NCI-H1694 (cell line): ENCODE measurements at places on chromosomes 2 and 18.

- DNase-seq, result peak; percentile 95
Measured at GRCh38 chr2:116879650-116880160, 934.8 kb upstream of the DDX18 start.

GRCh38 chr2:177088529-177088928 is 124.1 kb upstream of the HNRNPA3 start:
- DNase-seq, result no peak

GRCh38 chr2:86383844-86384243 is 46.4 kb upstream of the REEP1 start:
- DNase-seq, result no peak

DNA sequence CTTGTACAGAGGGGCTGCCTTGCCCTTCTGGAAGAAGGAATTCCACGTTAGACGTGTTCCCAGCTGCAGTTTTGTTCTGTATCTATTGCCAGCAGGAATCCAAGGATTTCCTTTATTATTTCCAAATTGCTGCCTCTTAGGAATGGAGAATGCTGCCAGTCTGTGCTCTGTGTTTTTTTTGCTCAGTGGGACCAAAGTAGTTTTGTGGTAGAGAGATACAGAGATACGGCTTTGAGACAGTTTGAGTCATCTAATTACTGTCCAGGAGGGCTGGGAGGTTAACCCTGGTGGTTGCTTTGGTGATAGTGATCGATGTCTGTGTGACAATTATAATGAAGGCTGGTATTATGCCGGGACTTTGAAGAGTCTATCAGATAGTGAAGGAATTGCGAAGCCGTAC is 26.3 kb downstream of the ASAP2 start:
- no peak for DNase-seq

- no peak for DNase-seq
Measured at GRCh38 chr2:111944531-111945210, 46.3 kb downstream of the MERTK start.

DNA sequence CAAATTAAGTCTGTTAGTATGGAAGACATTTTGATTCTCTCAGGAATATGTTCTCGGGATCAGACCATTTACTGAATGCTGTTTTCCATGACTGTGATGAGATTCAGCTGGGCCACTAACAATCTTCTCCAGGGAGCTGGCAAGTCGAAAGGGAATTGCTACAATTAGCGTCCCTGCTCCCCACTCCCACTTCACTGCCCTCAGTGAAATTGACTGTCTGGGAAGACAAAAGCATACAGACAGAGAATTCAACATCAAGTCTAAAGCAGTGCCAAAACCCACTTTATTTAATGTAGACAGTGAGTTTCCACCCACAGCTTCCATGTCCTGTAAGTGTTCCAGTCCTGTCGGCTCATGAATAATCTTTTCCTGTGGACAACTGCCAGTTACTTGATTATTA is 34.0 kb upstream of the COL3A1 start:
- no peak for DNase-seq

GRCh38 chr2:16546128-16546754 is 119.4 kb downstream of the CYRIA start:
- DNase-seq, result no peak

DNA sequence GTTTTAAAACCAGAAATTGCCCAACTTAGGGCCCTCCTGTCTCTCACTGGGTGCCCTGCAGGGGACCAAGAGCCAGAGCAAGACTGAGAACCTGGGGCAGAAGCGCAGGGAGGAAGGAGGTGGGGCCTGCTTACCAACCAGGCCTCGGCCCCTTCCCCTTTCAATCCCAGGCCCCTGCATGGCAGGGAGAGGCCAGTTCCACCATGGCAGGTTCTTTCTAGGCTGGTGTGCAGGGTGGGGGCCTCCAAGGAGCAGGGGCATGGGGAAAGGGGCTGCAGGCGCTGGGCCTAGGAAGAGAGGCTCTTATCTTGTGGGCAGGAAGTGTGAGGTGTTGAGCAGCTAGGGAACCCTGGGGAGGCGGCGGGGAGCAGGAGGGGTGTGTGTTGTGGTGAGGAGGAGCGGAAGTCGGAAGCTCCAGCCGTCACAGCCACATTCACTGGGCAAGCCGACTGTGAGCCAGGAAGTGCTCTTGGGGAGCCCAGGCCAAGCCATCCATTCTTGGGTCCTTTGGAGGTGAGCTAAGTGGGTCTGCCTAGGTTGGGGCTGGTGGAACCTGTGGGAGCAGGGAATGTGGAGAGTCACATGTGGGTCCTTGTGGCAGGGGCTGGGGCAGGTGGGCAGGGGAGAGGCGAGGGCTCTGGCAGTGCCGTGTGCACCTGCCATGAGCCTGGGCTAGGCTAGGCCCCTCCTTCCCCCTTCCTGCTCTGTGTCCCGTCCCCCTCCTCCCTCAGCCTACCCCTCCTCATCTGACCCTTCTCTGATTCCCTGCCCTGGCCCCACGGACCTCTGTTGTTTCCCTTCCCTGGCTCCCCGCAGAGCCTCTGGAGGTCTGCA is at the start of gene PSD4:
Gene PSD4, plus strand, starts transcription at position 430 of the 834 bp plus-strand sequence. CDS start 8,486 bp downstream, outside the sequence.
- no peak for DNase-seq

GRCh38 chr2:170715062-170715931 is at the start of gene SP5:
TSS of gene SP5 (plus strand) at chr2:170715337. CDS start at chr2:170715513, 176 bp downstream.
- DNase-seq, result no peak

GRCh38 chr2:227765788-227766372 is 20.2 kb downstream of the SCYGR8 start:
- DNase-seq, result no peak
